ENCODE measurements at places on chromosomes 11 and 22.

DNA sequence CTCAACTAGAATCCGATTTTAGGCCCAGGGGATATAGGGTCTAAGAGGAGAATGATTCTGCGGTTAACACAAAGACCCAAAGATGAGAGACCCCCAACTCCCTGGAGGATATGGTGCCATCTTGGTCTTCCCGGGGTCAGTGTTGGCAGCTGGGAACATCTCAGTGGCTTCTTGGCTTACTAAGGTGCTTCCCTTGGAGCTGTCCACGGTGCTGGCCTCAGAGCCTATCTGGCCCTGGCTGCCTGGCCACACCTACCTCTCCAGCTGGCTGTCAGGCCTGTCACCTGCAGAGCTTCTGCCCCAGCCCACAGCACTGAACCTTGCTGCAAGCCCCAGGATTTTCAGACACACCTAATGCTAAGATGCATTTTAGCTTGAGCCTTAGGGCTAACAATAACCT lies 70.7 kb upstream of the THY1 start:
- DNase-seq, result no peak

GRCh38 chr11:61777234-61778090 lies 14.9 kb downstream of the TMEM258 start:
- DNase-seq, result peak; percentile 52

DNA sequence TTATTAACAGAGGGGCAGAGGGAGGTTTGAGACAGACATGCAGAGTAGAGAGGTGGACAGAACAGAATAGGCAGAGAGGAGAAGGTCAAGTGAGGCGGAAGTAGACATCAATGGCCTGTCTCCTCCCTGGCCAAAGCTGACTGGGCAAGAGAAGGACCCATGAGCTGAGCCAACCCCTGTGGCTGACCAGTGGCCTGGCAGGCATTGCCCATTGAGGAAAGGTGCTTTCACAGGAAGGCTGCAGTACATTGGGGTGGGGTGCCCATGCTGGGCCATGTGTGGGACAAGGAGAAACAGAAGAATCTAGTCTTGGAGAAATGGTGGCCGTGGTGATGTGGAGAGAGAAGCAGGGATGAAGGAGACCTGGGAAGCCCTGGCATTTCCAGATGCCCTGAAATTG lies 76.0 kb downstream of the MYEOV start:
- DNase-seq, result no peak

- DNase-seq, result no peak
Measured at GRCh38 chr11:133163463-133164419, 368.6 kb downstream of the OPCML start.

DNA sequence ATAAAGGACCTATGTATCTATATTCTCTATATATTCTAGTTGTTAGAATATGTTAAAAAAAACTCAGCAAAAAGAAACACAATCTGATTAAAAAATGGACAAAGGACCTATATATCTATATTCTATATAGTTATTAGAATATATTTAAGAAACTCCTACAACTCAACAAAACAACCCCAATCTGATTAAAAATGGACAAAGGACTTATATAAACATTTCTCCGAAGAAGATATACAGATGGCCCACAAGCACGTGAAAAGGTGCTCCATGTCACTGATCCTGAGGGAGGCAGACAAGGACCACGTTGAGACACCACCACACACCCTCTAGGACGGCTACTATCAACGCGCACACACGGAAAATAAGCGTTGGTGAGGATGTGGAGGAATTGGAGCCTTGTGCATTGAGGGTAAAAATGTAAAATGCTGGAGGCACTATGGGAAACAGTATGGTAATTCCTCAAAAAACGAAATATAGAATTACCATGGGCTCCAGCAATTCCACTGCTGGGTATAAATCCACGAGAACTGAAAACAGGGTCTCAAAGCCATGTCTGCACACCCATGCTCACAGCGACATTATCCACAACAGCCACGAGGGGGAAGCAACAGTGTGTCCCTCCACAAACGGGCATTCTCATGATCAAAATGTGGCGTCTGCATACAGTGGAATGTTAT lies 22.7 kb downstream of the YPEL1 start:
- DNase-seq, result peak; percentile 46

- no peak for DNase-seq
Measured at GRCh38 chr11:87421422-87421821, 383.7 kb downstream of the TMEM135 start.

GRCh38 chr11:20247591-20248007 lies 87.3 kb upstream of the DBX1 start:
- DNase-seq, result no peak

DNA sequence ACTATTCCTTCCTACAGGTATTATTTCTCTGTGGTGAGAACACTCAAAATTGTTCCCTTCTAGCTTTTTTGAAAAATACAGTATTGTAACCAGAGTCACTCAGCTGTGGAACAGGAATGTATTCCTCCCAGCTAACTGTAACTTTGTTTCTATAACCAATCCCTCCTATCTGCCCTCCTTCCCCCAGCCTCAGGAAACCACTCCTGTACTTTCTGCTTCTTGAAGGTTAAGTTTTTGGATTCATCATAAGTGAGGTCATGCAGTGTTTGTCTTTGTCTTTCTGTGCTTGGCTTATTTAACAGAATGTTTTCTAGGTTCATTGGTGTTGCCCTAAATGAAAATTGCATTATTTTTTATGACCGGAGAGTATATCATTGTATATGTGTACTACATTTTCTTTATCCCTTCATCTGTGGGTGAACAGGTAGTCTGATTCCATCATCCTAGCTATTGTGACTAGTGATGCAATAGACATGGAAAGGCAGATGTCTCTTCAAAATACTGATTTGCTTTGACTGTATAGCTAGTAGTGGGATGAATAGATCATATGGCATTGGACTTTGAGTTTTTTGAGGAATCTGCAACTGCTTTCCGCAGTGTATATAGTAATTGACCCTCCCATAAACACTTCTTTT lies 112.9 kb upstream of the GRK3 start:
- DNase-seq, result no peak

DNA sequence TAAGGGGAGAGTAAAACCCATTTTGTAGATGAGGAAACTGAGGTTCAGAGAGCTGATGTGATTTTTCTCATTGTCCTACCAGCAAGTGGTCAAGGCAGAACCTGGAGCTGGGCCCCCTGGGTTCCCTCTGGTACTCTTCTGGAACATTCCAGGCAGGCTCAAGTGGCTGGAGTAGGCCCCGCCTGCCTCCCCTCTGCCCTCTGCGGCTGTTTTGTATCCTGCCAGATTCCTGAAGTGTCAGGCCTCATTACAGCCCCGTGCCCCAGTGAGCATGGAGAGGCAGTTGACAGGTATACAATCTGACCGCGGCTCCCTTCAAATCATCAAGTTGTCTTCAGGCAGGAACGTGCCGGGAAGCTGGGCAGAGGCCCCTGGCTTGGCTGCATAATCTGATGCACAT lies 94.6 kb upstream of the CD82 start:
- DNase-seq, result no peak

DNA sequence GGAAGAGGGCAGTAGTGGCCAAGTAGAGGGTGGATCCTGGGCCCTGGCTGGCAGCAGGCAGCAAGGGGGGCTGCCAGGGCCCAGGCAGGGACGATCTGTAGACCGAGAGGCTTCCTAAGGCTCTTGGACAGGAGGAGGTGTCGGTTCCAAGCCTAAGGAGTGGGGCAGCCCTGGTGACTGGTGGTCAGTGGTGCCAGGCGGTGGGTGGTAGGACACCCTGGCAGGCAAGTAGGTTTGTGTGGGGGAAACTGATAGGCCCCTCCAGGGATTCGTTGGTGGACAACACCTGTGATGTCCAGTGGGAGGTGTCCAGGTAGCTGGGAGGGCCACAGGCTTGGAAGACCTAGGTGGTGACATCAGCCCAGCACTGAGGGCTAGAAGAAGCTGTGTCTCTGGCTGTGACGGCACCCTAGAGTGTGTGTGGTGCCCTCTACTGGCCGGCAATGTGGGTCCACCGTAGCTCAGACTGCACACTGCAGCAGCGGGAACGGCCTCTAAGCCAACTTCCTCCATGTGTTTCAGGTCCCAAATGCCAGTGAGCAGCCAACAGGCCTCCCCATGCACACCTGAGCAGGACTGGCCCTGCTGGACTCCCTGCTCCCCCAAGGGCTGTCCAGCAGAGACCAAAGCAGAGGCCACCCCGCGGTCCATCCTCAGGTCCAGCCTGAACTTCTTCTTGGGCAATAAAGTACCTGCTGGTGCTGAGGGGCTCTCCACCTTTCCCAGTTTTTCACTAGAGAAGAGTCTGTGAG lies 9.4 kb upstream of the SAMM50 start:
- peak; percentile 61 for DNase-seq

DNA sequence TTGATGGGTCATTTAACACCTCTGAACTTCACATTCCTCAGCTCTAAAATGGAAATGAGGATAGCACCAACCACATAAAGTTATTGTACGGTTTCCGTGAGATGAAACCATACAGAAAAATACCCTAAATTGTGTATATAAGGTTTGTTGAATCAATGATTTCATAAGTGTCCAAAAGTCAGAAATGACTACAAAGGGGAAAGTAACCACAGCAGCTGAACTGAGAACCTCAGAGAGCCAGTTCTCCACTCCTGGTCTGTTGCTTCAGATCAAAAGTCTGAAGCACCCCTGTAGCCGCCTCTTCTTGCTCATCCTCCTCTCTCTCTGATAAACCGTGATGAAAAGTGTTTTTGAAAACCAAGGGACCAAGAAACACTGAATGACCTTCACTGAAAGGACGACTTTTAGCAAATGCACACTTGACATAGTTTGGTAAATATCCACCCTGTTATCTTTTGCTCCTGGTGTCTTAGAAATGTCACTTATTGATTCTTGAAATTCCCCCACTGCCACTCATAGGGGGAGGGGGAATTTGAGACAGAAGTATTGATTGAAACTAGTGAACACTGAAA lies 194.5 kb downstream of the NAV2 start:
- no peak for DNase-seq

GRCh38 chr11:87020336-87020735 lies 17.4 kb upstream of the TMEM135 start:
- no peak for DNase-seq

- no peak for DNase-seq
Measured at GRCh38 chr11:32050264-32050663, 40.6 kb upstream of the RCN1 start.

- DNase-seq, result peak; percentile 10
Measured at GRCh38 chr11:59680287-59681154, 11.7 kb upstream of the PATL1 start.

DNA sequence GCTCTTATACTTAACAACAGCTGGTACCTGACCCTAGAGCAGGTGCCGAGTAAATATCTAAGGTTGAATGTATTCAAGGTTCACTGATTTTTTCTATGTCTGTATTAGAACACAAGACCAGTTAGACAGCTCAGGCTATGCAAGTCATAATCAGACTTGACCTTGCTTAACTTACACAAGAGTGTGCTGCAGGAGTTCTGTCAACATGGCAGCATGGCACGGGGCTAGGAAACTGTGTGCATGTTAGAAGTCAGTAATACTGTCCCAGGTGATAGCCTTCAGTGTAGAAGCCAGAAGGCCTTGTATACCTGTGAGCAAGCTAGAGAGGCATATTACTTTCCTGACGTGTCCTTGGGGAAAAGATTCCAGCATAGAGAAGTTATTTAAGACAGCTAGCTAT lies 253.1 kb downstream of the FAT3 start:
- no peak for DNase-seq

- no peak for DNase-seq
Measured at GRCh38 chr22:29073618-29074275, 912 bp downstream of the KREMEN1 start.

GRCh38 chr11:59219836-59220235 lies 7.1 kb upstream of the MPEG1 start:
- no peak for DNase-seq

DNA sequence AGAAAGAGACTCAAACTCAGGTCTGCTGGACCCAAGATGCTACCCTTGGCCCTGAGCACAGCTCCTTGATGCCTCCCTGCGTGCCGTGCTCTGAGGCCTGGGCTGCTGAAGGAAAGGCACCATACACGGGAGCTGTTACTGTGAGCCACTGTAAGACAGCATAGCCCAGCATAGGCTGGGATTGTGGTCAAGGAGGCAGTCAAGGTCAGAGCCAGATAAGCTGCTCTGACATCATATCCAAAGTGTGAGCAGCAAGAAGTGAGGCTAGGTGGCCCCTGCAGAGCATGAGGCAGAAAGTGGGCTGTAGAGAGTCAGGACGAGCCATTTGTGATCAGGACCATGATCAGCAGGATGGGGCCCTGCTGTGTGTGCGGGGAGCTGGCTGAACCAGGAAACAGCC lies 7.7 kb downstream of the SLC22A8 start:
- DNase-seq, result no peak

DNA sequence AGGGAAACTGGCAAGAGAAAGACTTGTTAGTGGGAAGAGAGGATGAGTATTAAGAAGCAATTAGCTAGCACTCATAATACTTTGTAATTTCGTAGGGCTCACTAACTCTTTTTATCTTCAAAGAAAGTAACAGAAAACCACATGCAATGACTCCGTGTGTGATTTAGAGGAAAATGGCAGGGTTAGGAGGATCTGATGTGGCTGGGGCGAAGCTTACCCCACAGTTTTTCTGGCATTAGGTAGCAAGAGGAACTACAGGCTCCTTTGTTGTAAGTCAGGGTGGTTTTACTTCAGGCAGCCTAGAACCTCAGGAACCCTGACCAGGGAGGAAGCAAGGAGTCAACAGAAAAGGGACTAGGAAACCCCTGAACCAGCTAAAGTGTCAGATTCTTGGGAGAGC lies 89.7 kb downstream of the SPON1 start:
- DNase-seq, result no peak

DNA sequence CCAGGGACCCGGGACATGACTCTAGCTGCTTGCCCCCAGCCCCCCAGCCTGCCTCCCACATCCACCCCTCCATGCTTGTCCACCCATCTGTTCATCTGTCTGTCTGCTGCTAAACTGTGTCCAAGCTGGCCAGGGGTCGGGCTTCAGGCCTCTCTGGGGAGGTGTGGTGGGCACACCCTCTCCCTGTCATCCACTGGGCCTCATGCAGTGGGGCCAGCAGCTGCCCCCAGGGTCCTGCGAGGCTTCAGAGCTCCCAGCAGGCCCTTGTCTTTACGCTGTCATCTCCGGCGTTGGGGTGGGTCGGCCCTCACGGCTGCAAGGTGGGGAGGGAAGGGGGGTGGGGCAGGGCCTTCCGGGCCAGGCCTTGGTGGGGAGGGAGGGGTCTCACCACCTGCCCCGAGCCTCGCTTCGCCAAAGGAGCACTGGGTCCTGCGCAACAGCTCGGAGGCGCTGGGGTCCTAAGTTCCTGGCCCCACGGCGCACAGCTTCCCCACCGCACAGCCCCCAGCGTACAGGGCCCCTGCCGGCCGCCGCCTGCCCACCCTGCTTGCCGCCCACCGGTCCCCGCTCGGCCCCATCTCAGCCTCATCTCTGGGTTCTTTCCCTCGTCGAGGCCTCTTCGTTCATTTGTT lies 26.7 kb downstream of the MOB2 start:
- no peak for DNase-seq

DNA sequence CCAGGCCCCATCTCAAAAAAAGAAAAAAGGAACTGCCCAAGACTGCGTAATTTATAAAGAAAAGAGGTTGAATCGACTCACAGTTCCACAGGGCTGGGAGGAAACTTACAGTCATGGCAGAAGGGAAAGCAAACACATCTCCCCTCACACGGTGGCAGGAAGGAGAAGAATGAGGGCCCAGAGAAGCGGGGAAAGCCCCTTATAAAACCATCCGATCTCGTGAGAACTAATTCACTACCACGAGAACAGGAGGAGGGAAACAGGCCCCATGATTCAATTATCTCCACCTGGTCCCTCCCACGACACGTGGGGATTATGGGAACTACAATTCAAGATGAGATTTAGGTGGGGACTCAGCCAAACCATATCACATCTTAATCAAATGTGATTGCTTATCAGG lies 82.2 kb downstream of the BUD13 start:
- no peak for DNase-seq

Data from stimulated activated naive CD4-positive, alpha-beta T cell treated with Interleukin-2 at 50 U/mL for 16 hours (primary cell).